Activated T-cell treated with anti-CD3 and anti-CD28 coated beads, Interleukin-2, amount 50 U/mL, for 24 hours (primary cell): ENCODE measurements at places on chromosomes 4 and X.

- DNase-seq, result no peak
Measured at GRCh38 chr4:82255657-82256056, 118.1 kb downstream of the HNRNPD start.

- no peak for DNase-seq
Measured at GRCh38 chr4:48173056-48173991, 39.3 kb upstream of the TXK start.

DNA sequence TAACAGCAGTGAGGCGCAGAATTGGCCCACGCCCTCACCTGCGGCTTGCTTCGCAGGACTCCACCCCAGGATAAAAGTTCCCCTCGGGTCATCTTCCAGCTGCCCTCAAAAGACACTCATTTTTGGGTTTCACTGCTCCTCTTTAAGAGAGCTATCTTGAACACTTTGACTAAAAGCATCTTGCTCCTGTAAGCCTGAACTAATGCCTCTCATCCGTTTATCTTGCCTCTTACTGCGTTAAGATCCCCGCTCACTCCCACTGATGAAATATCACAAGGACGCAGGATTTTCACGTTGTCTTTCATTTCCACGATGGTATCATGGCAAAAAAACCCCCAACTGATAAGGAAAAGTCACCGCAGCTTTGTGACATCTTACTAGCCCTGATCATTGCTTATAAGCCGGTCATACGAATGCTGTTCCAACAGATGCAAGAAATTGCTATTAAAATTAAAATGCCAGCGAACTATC is 591 bp upstream of the ACSL4 start:
- DNase-seq, result no peak

- DNase-seq, result no peak
Measured at GRCh38 chr4:5463361-5463760, 245.0 kb downstream of the EVC2 start.

GRCh38 chrX:107776649-107777535 is 641 bp upstream of the NCBP2L start:
- DNase-seq, result peak; percentile 77

- peak; percentile 83 for DNase-seq
Measured at GRCh38 chr4:6873792-6874461, 35.7 kb upstream of the TBC1D14 start.

- DNase-seq, result no peak
Measured at GRCh38 chr4:169099771-169100180, 89.7 kb upstream of the CBR4 start.

DNA sequence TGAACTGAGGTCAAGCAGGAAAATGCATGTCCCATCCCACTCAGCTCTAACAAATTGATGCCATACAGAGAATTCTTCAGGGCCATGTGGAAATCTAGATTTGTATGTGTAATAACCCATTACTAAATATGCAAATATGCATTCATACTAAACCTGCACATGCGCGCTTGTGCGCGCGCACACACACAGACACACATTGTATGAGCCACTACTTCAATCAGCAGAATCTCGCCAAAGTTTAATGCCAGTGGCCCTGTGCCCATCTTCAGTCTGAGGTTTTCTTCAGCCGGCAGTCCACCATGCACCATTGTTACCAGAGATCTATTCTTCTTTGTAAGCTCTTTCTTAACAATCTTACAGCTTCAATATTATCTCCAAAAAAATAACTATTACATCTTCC is 276.4 kb downstream of the PDGFC start:
- no peak for DNase-seq

- no peak for DNase-seq
Measured at GRCh38 chr4:45120163-45120562, 393.8 kb upstream of the GNPDA2 start.

DNA sequence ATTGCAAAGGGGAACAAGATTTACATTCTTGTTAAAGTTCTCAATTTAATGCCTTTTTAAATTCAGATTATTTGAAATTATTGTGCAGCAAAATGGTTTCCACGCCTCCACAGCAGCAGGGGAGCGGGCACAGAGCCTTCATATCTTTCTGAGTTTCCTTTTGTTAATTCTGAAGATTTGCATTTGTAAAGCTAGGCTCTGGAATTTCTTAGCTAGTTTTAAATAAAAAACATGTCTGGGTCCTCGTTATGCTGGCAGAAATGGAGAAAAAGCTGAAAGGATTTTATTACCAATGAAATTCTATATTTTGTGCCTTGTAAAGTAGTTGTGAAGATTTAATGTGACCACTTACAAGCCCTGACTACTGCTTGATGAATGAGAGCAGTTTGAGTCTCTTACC is 40.8 kb upstream of the MAGED1 start:
- no peak for DNase-seq

DNA sequence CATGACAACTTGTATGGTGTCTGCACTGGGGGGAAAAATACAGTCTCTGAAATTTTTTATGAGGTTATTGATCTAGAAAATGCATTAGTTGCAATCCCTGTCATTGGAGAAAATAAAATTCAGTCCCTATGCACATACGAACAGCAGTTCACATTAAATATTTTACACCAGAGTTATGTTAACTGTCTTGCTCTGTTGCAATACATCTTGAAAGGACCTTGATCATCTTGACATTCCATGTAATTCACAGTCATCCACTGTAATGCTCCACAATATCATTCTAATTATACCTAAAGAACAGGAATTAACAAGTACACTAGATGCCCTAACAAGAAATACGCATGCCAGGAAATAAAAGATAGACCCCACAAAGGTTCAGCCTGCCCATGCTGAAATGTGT is 934.6 kb upstream of the PCDH10 start:
- DNase-seq, result no peak

DNA sequence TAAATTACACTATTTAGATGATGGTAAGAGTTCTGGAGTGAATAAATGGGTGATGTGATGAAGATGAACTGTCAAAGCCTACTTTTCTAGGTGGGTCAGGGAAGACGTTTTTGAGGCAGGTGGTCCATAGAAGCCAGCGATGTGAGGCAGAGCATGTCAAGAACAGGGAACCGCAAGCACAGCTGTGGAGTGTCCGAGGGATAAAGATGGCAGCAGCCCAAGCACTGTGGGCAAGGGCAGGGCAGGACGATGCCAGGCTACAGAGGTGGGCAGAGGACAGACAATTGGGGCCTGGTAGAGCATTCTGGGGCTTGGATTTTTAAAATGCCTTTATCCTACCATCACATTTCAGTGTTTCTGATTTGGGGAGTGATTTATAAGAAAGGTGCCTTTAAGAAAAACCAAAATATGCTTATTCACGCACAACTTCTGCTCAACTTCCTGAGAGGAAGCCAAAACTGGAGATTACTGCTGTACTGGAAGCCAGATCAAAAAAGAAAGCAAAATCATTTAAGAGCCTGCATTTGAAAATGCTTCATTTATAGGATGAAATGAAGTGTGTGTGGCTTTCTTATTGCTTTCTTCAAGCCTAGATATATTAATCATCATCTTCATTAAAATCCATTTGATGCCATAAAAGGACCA is 119.0 kb upstream of the WDR17 start:
- DNase-seq, result no peak

DNA sequence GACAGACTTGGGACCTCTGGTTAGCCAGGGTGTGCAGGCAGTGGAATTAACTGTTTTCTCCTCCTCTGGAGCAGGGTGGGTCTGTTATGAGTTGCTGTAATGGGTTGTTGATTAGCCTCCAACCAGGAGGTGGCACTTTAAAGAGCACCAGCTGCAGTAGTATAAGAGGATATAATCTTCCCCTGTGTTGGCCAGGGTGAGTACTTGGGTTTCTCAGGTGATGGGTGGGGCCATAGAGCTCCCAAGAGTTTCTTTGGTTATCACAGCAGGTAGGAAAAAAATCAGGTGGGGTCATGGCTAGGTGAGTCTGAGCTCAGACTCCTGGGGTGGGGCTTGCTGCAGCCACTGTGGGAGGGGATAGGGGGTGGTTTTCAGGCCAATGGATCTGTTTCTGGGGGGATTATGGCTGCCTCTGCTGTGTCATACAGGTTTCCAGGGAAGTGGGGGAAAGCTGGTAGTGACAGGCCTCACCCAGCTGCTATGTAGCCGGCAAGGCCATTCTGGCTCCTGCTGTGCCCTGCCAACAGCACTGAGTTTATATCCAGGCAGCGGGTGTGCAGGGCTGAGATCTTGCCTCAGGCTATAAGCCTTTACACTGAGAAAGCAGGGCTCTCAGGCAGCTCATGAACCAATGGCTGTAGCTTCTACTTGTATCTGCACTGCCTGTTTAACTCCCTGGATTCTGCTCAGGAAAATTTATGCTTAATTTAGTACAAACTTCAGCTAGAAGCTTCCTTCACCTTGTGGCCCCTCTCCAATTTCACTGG is 70.1 kb downstream of the CCNG2 start:
- DNase-seq, result no peak

- no peak for DNase-seq
Measured at GRCh38 chrX:9542106-9542760, 77.4 kb downstream of the TBL1X start.

DNA sequence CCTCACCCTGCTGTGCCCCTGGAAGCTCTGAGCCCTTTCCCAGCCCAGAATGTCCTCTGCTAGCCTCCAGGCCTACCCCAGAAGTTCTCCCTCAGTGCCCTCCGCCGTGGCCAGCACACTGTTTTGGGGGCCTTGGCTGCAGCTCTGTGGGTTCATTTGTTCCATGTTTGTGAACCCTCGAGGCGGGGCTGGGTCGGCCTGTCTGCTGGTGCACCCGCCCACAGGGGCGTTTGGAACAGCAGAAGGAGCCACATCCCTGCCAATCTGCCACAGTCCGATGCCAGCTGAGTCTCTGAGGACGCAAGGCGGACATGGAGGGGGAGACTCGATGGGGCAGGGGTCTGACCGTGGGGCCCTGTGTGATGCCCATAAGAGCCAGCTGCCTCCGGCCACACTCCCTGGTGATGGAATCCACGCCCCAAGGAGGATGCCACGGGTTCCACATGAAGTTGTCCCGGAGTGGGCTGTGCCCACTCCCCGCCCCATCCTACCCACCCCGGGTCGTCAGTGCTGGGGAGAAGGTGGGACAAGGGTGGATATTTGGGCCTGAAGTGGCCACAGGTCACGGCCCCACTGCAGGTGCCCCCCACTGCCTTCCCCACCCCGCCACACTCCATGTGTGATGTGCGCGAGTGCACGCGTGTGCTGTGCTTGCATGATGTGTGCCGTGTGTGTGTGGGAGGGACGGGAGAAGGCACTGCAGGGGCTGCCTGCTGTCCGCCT is 7.1 kb downstream of the ATP5ME start:
- no peak for DNase-seq

- DNase-seq, result no peak
Measured at GRCh38 chr4:140027101-140027500, 126.9 kb downstream of the MAML3 start.

GRCh38 chrX:53262918-53263394 is 18.4 kb downstream of the IQSEC2 start:
- no peak for DNase-seq

GRCh38 chr4:111986095-111986494 is 159.2 kb upstream of the FAM241A start:
- DNase-seq, result no peak

- DNase-seq, result no peak
Measured at GRCh38 chr4:120718979-120719566, 203.5 kb downstream of the PRDM5 start.

DNA sequence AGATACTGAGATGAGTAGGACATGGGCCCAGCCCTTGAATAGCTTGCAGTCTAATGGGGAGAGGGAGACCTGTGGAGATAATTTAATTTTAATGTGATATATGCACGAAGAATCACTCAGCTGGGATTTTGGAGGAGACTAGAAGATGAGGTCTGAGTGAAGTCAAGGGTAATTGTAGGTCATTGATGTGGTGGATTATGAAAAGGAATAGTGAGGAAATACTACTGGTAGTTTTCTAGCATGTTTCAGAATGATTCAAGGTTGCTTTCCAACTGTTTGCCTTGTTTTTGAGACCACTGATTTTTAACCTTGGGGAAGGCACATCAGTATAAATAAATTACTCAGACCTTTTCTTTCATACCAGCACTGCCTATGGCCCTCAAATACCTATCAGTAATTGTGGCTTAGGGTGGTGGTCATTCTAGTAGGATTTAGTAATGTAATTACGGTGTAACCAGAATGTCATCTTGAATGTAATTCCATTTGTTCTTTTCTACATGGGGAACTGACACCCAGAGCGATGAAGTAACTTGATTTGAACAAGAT is 25.6 kb downstream of the PTTG2 start:
- DNase-seq, result no peak

- no peak for DNase-seq
Measured at GRCh38 chrX:52262195-52262546, 77.5 kb downstream of the MAGED4 start.

DNA sequence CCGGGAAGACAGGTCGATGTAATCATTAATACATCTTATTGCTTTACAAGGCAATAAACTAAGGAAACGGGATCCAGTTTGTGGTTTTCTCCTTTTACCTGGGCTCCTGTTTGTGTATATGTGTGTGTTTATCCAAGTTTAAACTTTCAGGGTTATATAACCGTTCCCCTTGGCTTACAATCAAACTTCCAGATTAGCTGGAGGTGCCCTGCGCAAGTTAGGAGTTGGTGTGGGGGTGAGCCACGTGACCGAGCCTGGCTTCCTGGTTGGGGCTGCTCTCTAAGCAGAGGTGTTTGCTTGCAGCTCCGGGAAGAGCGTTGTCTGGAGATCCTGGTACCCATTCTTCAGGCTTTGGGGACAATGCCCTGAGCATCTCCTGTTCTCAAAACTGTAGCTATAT is 129.2 kb downstream of the FHDC1 start:
- DNase-seq, result no peak

DNA sequence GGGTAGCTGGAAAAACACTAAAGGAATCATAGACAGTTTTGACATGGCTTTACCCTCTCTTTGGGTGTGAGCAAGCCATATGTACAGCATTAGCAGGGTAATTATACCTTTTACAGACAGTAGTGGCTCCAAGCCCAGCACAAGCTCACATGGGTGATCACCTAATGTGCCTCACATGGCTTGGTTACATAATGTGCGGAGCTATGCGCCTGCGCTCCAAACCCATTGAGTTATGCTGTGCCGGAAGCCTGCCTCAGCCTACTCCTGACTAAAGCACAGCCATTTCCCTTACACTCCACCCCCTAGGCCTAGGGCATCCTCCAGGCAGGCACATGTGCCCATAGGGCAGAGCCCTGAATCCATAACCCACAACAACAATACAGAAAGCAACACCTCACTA is 6.5 kb upstream of the TSPAN5 start:
- DNase-seq, result no peak

GRCh38 chr4:183797011-183797444 is 108.1 kb upstream of the STOX2 start:
- DNase-seq, result peak; percentile 33

DNA sequence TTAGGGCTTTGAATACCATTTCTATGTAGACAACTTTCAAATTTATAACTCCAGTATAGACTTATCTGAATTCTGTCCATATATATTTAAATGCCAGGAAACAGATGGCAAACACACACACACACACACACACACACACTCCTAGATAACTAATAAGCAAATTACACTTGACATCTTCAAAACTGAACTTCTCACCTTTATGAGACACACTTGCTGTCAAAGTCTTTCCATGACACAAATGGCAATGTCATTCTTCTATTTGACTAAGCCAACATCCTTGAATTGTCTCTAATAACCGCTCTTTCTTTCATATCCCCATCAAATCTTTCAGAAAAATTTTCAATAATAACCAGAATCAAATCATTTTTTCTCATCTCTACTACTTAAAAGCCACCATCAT is 402.4 kb downstream of the PCDH18 start:
- DNase-seq, result no peak
